Upper lobe of left lung (tissue), 6 donors: ENCODE measurements at places on chromosomes 2 and 18.

- H3K4me3 ChIP-seq, result no peak overlapping the region
- no peaks in the 10 kb centered on the region for H3K36me3 ChIP-seq
- DNase-seq, result no peak
- no peak overlapping the region for H3K27ac ChIP-seq
- peaks cover 8% of the 10 kb centered on the region for H3K4me1 ChIP-seq
- no peaks in the 10 kb centered on the region for H3K27me3 ChIP-seq
These were observed 127.0 kb downstream of the CCBE1 start for GRCh38 chr18:59570101-59570775.

DNA sequence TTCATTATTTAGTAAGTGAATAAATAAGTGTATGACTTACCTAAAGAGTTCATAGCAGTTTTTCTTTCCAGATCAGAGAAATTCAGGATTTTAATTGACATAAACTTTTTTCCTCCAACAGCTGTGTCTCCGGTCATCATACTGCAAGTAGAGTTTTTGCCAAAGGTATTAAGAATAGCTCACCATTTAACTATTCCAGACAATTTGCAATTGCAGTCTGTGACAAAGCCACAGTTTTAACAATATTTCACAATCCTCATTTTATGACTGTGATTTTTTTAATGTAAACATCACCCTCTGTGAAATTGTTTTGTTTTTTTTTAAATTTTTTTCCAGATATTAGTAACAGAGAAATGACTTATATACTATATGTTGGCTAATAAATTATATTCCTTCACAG, 199.1 kb downstream of the TRIB2 start:
- DNase-seq, result no peak
- H3K4me1 ChIP-seq, result peaks cover 7% of the 10 kb centered on the region
- no peaks in the 10 kb centered on the region for H3K27me3 ChIP-seq
- no peaks in the 10 kb centered on the region for H3K36me3 ChIP-seq
- no peak overlapping the region for H3K4me3 ChIP-seq

GRCh38 chr2:143258126-143258892, 129.1 kb downstream of the ARHGAP15 start:
- no peaks in the 10 kb centered on the region for H3K27me3 ChIP-seq
- H3K27ac ChIP-seq, result no peak overlapping the region
- no peak overlapping the region for H3K4me3 ChIP-seq
- no peaks in the 10 kb centered on the region for H3K4me1 ChIP-seq
- H3K36me3 ChIP-seq, result no peaks in the 10 kb centered on the region

DNA sequence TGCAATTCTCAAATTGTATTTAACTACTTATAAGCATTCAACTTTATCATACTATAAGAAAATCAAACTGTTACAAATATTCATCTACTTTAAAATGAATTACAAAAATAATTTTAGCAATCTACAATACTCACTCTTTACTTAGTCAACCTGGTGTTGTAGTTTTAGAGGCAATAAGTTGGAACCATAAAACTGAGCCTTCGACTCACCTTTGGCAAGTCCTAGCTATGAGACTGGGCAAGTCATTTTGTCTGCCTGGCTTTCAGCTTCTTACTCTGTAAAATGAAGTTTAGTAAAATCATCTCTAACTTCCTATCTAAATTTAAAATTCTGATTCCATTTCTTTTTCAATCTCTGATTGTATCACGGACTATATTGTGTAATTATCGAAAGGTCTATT, 161.0 kb downstream of the LAMA3 start:
- H3K27ac ChIP-seq, result no peak overlapping the region
- no peak for DNase-seq
- no peaks in the 10 kb centered on the region for H3K27me3 ChIP-seq
- no peaks in the 10 kb centered on the region for H3K36me3 ChIP-seq

- H3K4me3 ChIP-seq, result no peak overlapping the region
- H3K27ac ChIP-seq, result no peak overlapping the region
- H3K4me1 ChIP-seq, result no peaks in the 10 kb centered on the region
- no peaks in the 10 kb centered on the region for H3K36me3 ChIP-seq
- DNase-seq, result no peak
These were observed 391.1 kb downstream of the DCC start for GRCh38 chr18:52730972-52731619.

DNA sequence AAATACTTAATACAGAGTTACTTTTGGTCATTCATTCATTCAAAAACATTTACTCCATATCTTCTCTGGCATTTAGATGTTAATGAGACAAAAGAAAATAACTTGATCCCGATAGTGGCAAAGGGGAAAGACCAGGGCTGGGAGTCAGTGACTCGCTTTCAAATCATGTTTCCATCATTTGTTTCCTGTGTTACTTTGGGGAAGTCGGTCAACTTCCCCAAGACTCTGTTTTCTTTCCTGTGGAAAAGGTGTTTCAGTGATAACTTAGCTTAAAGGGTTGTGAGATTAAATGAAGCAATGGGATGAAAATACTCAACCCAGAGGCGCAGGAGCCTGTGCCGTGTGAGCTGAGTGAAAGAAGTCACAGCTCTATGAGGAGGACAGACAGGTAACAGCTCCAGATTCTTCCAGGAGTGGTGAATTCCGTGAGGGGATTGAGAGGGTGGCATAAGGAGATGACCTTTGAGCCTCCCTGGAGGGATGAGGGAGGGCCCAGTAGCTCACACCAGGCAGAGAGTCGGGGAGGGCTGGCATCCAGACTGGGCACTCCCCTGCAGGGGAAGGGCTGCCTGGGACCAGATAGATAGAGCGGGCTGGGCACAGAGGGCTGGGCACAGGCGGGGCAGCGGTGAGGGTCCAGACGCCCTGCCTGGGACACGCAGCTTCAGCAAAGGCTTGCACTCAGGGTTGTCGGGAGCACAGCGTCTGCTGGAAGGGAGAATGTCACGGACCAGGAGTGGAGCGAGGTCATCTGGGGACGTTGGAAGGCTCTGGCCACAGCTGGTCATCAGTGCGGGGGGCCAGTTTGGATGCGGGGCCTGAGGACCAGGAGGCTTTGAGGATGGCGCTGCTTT, 70.1 kb downstream of the TSHZ1 start:
- peaks cover 3% of the 10 kb centered on the region for H3K36me3 ChIP-seq
- no peaks in the 10 kb centered on the region for H3K4me1 ChIP-seq
- H3K27me3 ChIP-seq, result no peaks in the 10 kb centered on the region
- H3K27ac ChIP-seq, result no peak overlapping the region
- DNase-seq, result peak; percentile 58

- H3K36me3 ChIP-seq, result no peaks in the 10 kb centered on the region
- no peak for DNase-seq
- H3K27ac ChIP-seq, result no peak overlapping the region
- no peak overlapping the region for H3K4me3 ChIP-seq
- H3K4me1 ChIP-seq, result no peaks in the 10 kb centered on the region
- no peaks in the 10 kb centered on the region for H3K27me3 ChIP-seq
These were observed 153.6 kb downstream of the COL4A4 start for GRCh38 chr2:227010433-227010832.

DNA sequence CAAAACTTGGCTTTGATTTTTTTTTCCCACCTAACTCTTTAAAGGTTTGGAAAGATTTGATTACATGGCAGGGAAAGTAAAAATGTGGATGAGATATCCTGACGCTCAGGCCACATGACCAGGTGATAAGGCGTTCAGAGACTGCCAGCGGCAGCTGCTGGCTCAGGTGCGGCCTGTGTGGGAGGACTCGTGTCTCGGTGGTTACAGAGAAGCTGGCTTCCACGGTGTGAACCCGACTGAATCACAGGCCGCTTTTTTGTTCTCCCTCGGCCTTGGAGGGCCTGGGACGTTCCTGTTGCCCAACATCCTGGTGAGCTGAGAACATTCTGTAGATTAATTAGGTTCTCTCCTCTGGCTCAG, 124.2 kb upstream of the ZNF516 start:
- no peaks in the 10 kb centered on the region for H3K36me3 ChIP-seq
- H3K27me3 ChIP-seq, result no peaks in the 10 kb centered on the region
- peak overlapping the region; percentile 42 for H3K4me3 ChIP-seq
- peak overlapping the region; percentile 86 for H3K27ac ChIP-seq

DNA sequence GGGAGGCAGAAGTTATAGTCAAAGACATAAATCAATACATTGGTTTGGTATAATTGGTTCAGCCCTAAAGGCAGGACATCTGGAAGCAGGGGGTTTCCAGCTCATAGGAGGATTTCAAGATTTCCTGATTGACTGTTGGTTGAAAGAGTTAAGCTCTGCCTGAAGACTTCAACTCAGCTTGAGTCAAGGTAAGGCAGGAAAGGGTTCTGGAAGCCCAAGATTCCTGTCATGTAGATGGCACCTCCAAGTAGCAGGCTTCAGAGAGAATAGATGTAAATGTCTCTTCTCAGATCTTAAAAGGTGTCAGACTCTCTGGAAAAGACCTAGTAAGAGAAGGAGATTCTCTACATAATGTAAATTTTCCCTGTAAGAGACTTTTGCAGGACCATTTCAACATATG, 335.3 kb downstream of the RIT2 start:
- no peak for DNase-seq
- H3K36me3 ChIP-seq, result no peaks in the 10 kb centered on the region
- no peaks in the 10 kb centered on the region for H3K4me1 ChIP-seq
- no peaks in the 10 kb centered on the region for H3K27me3 ChIP-seq

DNA sequence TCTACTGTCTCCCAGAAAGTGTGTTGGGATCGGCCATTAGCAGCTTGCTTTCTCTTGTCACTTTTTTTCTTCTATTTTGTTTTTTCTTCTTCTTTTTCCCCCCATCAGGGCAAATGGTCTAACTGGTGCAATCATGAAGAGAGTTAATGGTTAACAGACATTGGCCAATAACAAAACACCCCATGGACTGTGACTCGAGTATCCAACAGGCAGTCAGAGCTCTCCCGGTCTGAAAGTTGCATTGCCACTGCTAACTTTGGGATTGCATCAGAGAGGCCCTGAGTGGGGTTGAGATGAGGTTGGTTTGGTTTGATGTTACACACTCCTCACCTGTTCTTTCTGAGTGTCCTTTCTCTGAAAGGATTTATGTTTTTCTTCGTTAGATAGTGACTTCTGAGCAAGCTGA, 12.9 kb upstream of the SNORC start:
- no peaks in the 10 kb centered on the region for H3K27me3 ChIP-seq
- no peaks in the 10 kb centered on the region for H3K4me1 ChIP-seq
- no peak overlapping the region for H3K27ac ChIP-seq
